ENCODE measurements at places on chromosomes 5 and 9.
A peak's percentile ranks its signal among the peaks of the same experiment; 100 is the strongest.

DNA sequence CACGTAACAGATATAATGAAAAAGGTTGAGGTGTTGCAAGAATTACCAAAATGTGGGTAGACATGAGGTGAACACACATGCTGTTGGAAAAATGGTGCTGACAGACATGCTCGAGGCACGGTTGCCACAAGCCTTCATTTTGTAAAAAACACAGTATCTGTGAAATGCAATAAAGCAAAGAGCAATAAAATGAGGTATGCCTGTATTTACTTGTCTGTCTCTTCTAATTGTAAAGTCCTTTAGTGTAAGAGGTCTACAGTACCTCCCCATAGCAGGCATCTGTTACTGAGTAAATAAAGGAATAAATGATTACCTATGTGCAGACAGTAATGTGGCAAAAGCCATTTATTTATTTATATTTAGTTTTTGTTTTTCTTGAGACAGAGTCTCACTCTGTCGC lies 3.0 kb upstream of the CAST start:
- DNase-seq, result no peak

DNA sequence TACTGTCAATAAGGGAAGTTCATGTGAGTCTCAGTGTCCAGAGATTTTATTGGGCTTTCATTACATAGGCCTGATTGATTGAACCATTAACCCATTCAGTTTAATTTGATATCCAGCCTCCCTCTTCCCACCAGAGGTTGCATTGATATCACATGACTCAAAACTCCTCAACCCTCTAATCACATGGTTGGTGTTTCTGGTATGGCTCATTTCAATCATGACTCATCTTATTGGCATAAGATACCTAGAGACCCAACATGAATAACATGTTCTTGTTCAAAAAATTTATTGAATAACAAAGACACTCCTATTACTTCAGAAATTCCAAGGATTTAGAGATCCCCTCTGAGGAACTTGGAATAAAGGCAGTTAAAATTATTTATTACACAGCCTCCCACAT lies 982.2 kb downstream of the TLE1 start:
- DNase-seq, result no peak

DNA sequence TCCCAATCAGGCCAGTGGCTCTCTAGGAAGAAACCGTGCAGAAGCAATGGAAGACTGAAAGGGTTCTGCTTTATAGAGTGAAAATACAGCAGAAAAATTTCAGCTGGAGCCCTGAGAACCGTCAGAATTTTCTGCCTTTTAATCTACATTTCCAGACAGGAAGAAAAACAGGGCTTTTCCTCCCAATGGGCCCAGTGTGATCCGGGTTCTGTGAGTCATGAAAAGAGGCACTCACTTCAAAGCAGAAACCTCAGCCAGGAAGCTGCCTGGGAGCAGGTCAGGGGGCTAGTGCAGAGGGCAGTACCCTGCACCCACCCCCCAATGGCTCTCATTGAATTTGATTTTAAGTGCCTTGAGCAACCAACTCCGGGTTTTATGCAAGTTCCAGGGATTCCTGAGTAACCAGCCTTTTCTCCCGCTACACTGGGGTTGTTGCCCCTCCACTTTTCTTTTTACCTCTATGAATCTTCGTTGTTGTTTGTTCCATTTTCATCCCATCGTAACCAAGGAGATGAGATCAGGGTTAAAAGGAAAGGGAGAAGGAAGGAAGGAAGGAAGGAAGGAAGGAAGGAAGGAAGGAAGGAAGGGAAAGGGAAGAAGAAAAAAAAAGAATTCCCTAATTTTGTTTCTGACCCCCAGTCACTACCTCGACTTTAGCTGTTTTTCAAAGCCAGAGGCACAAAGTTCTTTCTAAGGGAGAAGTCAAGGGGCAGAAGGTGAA lies 1.3 kb downstream of the BARHL1 start:
- no peak for DNase-seq

GRCh38 chr5:178284093-178284675 lies 51.6 kb upstream of the PHYKPL start:
- DNase-seq, result no peak

GRCh38 chr5:80720181-80720580 lies 65.4 kb upstream of the DHFR start:
- no peak for DNase-seq

- DNase-seq, result no peak
Measured at GRCh38 chr9:132774886-132775285, 103.2 kb downstream of the AK8 start.

DNA sequence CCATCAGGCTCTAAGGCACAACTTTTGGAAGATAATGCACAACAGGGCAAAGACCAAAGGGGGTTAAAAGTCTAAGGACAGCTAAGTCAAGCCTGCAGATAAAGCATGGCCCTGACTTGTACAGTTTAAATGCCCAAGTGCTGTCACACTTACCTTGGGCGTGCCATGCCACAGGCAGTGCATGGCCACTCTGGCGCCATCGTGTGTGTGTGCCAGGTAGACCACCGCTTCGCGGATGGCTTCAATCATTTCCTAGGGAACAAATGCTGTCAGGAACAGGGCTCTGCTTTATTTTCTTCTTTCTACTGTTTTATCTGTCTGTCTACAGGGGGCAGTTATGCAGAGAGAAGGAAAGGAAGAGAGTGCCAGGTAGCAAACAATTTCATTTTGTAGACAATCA lies 19.3 kb downstream of the PUM3 start:
- no peak for DNase-seq

GRCh38 chr5:159324986-159325385 lies 5.3 kb downstream of the IL12B start:
- no peak for DNase-seq

DNA sequence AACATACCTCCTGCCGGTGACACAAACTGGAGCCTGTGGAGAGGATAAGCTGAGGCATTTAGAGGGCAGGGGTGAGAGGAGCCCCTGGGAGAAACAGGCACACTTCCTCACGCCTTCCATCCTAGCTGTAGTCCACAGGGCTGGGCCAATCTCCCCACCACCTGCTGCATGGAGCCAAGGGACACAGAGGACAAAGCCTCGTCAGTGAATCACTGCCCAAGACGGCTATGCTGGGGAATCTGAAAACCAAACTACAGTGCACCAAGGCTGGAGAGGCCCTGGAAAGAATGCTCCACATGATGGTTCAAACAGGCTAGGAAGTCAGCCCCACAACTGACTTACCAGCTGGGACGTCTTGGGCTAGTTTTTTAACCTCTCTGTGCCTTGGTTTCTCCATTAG lies 57.0 kb downstream of the SHB start:
- no peak for DNase-seq

GRCh38 chr5:18553269-18553668 lies 919.0 kb downstream of the TAF11L14 start:
- DNase-seq, result no peak

GRCh38 chr9:130992682-130993032 lies 16.3 kb upstream of the LAMC3 start:
- DNase-seq, result no peak

- DNase-seq, result peak; percentile 74
Measured at GRCh38 chr5:134140530-134141201, 26.2 kb downstream of the TCF7 start.

DNA sequence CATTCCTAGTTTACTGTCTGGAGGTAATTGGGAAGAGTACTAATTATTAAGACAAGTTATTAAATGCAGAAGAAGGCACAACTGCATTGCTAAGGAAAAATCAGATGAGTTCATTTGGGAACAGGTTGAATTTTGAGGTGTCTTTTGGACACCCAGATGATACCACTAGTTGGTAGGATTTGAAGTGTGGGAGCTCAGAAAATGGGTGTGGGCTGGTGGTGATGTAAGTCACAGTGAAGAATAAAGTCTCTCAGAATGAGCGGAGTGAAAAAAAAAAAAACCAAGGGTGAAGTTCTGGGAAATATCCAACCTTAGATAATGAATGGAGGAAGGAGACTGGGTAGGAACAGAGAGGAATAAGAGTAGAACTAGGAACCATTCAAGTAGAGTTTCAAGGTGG lies 35.6 kb upstream of the MYORG start:
- no peak for DNase-seq

DNA sequence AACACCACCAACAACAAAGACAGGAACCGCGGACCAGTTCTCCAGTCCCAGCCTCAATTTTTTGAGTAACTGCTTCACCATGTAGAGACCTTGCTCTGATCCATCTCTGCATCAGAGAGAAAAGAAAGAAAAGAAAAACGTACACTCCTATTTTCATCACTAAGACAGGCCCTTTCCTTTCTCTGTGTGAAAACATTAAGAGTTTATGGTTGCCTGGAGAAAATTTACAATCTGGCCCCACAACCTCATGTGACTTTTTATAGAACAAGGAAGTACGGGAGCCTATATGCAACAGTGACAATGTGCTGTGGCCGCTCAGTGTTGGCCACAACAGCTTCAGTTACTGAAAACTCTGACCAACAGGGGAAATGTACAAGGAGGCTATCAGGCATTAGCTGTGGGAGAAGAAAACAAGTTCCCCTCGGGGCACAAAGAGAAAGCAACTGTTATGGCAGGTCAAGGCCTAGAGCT lies 272.9 kb upstream of the PTGER4 start:
- no peak for DNase-seq

- no peak for DNase-seq
Measured at GRCh38 chr9:87564791-87565241, 67.1 kb downstream of the DAPK1 start.

GRCh38 chr9:82670000-82670399 lies 392.9 kb downstream of the RASEF start:
- DNase-seq, result no peak

- no peak for DNase-seq
Measured at GRCh38 chr5:122581629-122582028, 193.3 kb upstream of the SNX2 start.

- peak; percentile 40 for DNase-seq
Measured at GRCh38 chr9:126722252-126722921, 82.5 kb upstream of the ZBTB43 start.

- DNase-seq, result peak; percentile 92
Measured at GRCh38 chr9:84371737-84372136, 31.2 kb upstream of the SLC28A3 start.

GRCh38 chr5:120088836-120089235 lies 375.3 kb upstream of the PRR16 start:
- no peak for DNase-seq

GRCh38 chr5:1325870-1326531 lies 18.9 kb downstream of the CLPTM1L start:
- no peak for DNase-seq

GRCh38 chr5:167555565-167556166 lies 735.8 kb upstream of the WWC1 start:
- peak; percentile 15 for DNase-seq

DNA sequence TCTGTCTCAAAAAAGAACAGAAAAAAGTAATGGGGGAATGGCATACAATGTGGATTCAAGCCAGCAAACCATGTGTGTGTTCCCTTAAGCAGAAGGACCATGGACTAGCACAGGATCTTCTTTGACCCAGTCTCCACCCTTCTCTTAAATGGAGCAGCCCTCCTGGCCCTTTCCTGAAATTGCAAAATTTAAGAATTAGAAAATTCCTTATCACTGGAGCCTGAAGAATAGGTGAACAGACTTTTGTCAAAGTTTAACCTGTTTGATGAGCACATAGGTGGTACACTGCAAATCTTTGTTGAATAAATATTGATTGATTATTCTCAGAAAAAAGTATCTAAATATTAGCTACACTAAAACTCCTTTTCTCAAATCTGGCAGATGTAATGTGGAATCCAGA lies 12.6 kb downstream of the DMGDH start:
- no peak for DNase-seq

DNA sequence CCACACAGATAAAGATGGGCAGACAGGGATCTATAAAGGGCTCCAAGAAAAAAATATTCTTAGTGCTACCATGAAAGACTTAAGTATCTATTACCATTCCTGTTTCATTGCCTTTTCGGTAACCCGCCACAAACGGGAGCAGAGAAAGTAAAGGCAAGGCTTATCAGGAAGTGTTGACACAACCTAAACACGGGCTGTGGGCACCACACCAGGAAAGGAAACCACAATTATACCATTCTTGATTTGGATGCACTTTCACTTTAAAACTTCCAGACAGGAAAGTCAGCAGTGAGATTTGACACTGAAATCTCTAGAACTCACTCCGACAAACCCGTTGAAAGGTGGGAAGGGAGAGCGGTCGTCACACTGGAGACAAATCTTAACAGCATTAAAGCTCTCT lies 6.5 kb downstream of the TLE1 start:
- DNase-seq, result no peak

- no peak for DNase-seq
Measured at GRCh38 chr5:64763948-64764503, 4.5 kb downstream of the SREK1IP1 start.

DNA sequence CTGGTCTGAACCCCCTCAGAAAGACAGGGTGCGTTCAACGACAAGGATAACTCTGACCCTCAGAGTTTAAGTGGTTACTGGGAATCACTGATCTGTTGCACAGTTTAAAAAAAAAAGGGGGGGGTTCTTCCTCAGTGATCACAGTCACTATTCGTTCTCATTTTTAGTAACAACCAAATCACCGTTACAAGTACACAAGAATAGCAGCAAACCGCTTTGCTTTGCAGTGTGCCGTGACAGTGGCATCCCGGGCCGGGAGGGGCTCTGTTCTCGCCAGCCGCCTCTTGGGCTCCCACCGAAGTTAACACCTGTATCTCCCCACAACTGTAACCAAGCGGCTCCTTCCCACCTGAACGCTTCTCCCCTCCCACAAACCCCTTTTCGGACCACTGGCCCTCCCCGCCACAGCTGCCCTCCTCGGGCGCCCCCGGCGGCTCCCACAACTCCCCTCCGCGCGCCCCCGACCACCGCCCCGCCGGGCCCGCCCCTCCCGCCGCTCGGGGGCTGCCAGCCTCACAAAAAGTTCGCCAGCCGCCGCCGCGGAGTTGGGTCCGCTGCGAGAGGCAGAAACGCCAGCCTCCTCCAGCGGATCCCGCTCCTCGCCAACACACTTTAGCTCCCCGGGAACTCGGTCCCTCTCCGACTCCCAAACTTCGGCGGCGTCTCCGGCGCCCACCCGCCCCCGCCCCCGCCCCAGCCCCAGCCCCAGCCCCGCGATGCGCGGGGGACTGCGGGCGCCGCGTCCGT lies 1.2 kb downstream of the SSBP2 start:
- DNase-seq, result peak; percentile 9

DNA sequence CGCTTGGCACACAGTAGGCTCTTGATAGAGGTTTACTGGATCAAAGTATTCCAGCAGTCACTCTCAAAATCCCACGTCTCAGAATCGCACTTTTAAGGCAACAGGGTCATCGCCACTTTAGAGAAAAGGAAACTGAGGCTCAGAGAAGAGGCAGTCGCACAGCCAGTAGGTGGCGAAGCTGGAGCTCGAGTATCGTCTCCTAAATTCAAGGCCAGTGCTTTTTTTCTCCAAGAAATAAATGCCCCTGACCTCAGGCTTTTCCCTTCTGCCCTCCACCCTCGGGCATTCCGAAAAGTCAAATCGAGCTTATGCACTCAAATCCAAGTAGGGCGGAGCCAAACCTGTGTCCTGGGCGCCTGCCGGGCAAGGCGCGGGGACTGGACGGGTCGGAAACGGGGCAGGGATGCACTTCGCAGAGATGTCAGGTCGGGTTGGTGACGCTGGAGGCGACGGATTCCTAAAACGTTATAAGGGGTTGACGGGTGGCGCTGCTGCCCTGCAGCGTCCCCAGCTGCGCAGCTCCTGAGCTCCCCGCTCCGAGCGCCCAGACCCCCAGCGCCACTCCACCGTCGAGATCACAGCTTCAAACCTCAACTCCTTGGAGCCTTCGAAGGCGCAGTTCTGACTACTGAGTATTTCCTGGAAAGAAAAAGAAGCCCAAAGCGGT lies 4.7 kb upstream of the FOXB2 start:
- DNase-seq, result no peak
